Stimulated activated effector memory CD8-positive, alpha-beta T cell treated with anti-CD3 and anti-CD28 coated beads, Interleukin-12 subunit alpha, Interleukin-12 subunit beta, amount 100 ng/mL, for 72 hours (primary cell): ENCODE measurements at places on chromosomes 13 and 19.
A peak's percentile ranks its signal among the peaks of the same experiment; 100 is the strongest.

DNA sequence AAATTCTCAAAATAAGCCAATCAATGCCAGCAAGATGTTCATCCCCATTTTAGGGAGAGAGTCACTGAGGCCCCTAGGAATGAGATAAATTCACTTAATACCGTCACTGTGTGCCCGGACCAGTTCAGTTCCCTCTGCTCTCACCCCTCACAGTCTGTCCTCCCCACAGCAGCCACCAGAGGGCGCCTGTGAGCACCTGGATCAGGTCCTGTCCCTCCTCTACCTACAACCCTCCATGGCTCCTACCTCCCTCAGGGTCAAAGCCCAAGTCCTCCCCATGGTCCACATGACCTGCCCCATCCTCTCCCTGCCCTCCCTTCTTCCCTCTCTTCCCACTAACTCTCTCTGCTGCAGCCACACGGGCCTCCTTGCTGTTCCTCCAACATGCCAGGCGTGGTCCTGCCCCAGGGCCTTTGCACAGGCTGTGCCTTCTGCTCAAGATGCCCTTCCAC is 42.0 kb upstream of the NFIC start:
- peak; percentile 81 for DNase-seq

DNA sequence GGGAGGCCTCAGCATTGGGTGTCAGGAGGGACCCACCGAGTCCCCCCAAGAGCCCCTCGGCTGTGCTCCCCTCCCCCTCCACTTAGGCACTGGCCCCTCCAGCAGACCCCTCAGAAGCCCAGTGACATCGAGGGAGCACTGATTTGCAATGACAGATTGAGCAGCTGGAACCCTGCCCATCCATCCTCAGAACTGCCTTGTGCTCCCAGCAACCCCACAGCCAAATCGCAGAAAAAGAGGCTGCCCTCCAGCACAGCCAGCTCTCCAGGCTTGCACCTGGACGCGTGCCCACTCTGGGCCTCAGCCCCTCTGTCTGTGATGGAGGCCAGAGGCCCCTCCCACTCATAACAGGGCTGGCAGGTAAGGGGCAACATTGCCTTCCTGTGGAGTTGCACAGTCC is 123.2 kb upstream of the VSTM2B start:
- no peak for DNase-seq

DNA sequence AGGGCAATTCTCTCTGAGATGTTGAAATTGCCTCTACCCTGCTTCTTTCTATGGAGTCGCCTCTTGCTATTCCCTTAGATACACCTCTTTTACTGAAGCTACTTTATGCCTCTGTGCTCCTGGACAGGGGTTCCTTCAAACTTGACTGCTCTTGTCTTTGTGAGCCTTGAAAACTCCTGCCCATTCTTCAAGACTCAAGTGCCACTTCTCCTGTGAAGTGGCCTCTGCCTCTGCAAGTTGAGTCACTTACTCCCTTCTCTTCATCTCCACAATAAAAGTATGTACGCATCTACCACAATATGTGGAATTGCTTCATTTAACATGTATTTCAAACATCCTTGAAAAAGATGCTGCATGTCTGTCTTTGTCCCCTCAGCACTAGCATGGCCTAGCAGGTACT is 66.0 kb upstream of the TPP2 start:
- DNase-seq, result no peak

GRCh38 chr19:50968716-50969412 is 527 bp downstream of the KLK6 start:
- no peak for DNase-seq

DNA sequence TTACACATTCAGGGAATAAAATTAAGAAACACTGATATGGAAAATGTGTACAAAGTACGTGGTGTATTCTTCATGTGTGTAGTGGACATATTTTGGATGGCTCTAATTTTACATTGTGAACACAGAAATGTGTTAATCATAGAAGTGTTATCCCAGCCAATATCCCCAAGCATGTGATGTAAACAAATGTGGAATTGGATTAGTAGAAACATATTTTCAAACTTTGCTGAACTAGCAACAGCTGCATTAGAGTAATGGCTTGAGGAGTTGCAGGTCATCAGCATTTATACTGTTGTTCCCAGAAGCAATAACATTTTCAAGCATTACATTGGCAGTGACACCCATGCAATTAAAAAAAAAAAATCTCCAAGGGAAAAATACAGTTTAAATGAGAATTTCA is 600.6 kb downstream of the SLITRK1 start:
- no peak for DNase-seq
